ENCODE measurements at places on chromosomes 2 and 18. TPM values are rescaled to one million over a fixed set of nuclear protein-coding genes. Genes with fewer than 3 reads are reported as not detected.

SGPP2 gene
- not detected for total RNA-seq

KCNS3 gene
- 0.43 TPM for total RNA-seq

LYG2 gene
- total RNA-seq, result not detected

ADRA2B gene
- total RNA-seq, result 0.09 TPM

Data from smooth muscle cell of bladder (primary cell).